ENCODE measurements at places on chromosomes 12 and 14. TPM values are rescaled to one million over a fixed set of nuclear protein-coding genes. Genes with fewer than 3 reads are reported as not detected.

DNA sequence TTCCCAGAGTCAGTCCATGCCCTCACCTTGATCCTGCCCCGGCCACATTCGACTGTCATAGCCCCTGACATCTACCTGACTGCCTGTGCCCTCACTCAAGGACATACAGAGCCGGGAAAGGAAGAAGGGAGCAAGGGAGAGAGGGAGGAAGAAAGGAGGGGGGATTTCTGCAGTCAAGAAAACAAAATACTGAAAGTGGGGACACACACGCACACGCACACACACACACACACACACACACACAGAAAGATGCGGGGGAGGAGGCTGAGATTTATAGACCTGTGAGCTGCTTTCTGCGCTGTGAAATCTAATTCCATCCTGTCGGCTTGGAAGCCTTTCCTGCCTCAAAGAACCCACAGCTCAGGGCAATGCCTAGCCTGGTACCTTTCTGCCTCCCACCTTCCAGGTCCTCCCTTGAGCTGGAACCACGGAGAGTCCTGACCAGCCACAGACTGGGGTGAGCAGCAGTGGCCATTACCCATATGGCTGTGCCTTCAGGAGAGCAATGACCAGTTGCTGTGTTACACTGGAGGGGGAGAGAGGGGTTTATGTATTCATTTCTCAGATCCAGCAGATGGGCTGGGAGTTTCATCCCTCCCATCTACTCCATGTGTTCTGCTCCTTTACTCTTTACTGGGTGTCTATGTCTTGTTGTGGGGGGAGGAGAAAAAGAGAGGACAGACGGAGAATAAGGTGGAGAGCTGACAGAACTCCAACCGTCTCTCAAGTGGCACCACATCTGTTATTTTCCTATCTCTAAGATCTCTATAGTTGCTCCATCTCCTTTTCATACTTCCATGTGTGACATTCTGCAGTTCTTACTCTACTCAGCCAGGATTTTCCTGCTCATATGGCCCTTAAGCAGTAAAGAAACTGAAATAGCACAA is 12.9 kb downstream of the C14orf93 start:
- DNase-seq = no peak

The NANOG gene
- not detected for total RNA-seq

DNA sequence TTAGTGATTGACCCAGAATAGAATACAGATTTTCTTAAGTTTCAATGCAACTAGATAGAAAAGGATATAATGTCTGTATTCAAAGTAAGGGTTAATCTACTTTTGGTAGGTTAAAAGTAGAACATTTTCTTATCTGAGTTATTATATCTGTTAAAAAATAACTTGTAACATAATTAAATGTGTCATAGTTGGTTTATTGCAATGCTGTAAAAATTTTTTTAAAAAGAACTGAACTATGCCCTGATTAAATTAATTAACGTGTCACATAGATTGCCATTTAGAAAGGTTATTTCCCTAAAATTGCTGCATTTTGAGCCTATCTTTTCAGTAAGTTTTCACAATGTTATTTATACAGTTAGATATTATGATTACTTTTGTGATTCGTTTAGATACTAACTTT is 89.2 kb downstream of the PDE3A start:
- no peak for DNase-seq

The BATF gene
- total RNA-seq = not detected

The FBXO34 gene
- 14.1 TPM for total RNA-seq

The RNU4-1 gene
- total RNA-seq = under 0.01 TPM

The KRT8 gene
- 20.7 TPM for total RNA-seq

The IFI27L2 gene
- total RNA-seq = 122 TPM

- DNase-seq = peak; percentile 90
Measured at GRCh38 chr12:52873832-52874572, 25.2 kb upstream of the KRT78 start.

The EPYC gene
- 5.6 TPM for total RNA-seq

- peak; percentile 62 for DNase-seq
Measured at GRCh38 chr14:29028973-29029582, 262.5 kb downstream of the FOXG1 start.

DNA sequence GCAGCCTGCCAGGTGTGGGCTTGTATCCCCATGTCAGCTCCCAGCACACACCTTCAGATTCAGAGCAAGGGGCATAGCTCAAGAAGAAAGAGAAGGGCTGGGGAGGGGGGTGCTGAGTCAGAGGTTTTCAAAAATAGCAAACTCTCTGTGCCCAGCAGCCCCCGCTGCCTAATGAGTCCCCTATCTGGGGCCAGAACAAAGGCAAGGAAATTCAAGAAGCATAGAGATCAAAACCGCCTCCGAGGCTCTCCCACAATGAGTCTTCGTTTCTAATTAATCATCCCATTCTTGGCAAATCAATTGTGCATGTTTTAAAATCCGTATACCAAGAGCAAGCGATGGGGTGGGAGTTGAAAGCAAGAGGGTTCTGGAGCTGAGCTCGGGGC is 19.5 kb upstream of the CMKLR1 start:
- DNase-seq = no peak

GRCh38 chr12:47216150-47216677 is 136.5 kb upstream of the AMIGO2 start:
- DNase-seq = no peak

The KRT81 gene
- total RNA-seq = 10.8 TPM

GRCh38 chr14:38731962-38732361 is 371.1 kb downstream of the SEC23A start:
- no peak for DNase-seq

DNA sequence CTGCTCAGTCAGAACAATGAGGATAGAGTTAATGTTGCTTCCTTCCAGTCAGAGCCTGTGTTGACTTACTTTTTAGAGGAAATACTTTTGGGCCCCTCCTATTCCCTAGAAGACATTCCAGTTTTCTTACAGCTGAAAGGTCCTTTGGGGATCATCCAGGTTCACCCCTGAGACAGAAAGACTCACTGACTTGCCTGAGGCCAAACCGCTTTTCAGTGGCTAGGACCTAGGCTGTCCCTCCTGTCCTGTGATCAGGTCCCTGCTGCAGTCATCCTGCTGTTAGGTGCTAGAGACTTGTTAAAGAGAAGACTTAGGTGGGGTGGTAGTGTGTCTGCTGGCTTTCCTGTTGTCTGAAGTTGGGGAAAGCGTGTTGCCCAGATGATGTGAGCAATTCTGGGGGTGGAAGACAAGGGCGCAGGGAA is 39.6 kb downstream of the SUSD6 start:
- no peak for DNase-seq
